ENCODE measurements at places on chromosomes 3 and 15.

- DNase-seq, result peak; percentile 44
These were observed 997 bp downstream of the FYCO1 start for GRCh38 chr3:45994419-45995235.

DNA sequence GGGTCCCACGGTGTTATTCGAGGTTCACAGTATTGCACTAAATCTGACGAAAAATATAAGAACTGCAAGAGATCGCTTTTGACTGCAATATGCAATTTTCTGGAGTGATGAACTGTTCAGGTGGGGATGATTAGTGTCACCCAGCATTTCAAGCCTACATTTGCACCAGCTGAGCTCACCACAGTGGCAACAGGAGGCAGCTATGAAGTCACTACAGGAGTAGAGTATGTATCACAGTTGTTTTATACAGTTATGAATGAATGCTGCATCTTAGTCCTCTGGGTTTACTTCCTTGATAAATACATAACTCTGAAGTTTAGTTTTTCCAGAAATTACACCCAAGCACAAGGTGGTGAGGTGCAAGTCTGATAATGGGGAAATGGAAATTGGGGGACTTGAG is 69.6 kb downstream of the CHSY1 start:
- DNase-seq, result no peak

GRCh38 chr3:30231277-30232141 is 374.9 kb upstream of the TGFBR2 start:
- no peak for DNase-seq

DNA sequence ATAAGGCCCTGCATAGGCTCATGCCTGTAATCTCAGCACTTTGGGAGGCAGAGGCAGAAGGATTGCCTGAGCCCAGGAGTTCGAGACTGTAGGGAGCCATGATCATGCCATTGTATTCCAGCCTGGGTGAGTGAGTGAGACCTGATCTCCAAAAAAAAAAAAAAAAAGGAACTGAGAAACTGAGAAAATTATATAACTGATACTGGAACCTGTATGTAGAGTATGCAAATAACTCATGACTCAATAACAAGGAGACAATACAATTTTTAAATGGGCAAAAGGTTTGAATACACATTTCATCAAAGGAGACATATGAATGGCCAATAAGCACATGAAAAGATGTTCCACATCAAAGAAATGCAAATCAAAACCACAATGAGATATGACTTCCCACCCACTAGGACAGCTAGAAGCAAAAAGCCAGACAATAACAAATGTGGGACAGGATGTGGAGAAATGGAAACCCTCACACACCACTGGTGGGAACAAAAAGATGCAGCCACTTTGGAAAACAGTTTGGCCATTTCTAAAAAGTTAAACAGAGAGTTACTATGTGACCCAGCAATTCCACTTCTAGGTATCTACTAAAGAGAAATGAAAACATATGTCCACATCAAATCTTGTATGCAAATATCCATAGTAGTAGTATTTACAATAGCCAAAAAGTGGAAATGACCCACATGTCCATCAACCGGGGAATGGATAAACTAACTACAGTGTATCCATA is 70.7 kb downstream of the IQSEC1 start:
- DNase-seq, result no peak
